Chondrocyte (in vitro differentiated cells): ENCODE measurements at places on chromosomes 2 and 18. TPM values are rescaled to one million over a fixed set of nuclear protein-coding genes. Genes with fewer than 3 reads are reported as not detected.

DNA sequence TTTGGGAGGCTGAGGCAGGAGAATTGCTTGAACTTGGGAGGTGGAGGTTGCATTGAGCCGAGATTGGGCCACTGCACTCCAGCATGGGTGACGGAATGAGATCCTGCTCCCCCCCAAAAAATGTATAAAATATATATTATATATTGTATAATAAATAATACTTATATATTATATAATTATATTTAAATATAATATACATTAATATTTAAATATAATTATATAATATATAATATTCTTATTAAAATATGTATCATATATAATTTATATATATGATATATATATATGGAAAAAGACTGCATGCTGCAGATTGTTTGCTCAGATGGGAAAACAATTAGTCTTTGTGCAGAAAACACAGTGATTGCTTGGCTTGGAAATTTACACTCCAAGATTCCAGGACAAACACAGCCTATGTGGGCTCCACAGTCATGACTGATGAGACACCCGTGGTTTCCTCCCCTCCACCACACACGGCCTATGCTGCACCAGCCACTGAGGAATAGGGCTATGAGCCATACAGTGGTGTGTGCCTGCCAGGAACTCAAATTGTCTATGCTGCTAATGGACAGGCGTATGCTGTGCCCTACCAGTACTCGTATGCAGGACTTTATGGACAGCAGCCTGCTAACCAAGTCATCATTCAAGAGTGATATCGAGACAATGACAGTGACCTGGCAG, 30.0 kb downstream of the PMAIP1 start:
- no peaks in the 10 kb centered on the region for H3K36me3 ChIP-seq
- H3K4me1 ChIP-seq: no peaks in the 10 kb centered on the region
- H3K4me3 ChIP-seq: no peak overlapping the region
- no peak overlapping the region for H3K27ac ChIP-seq
- peaks cover 2% of the 10 kb centered on the region for H3K27me3 ChIP-seq

Gene GPBAR1
- total RNA-seq: 0.10 to 0.26 TPM (median 0.22 TPM) in 3 replicates

Gene TOGARAM2
- 0.07 to 0.72 TPM (median 0.49 TPM) in 3 replicates for total RNA-seq

Gene SERPINB11
- not detected in 3 replicates for total RNA-seq
